ENCODE measurements at places on chromosomes 4 and X.

GRCh38 chr4:85861064-85861765 is 386.3 kb downstream of the ARHGAP24 start:
- no peak for DNase-seq

GRCh38 chr4:94348666-94349065 is 6.0 kb upstream of the HPGDS start:
- peak; percentile 50 for DNase-seq

DNA sequence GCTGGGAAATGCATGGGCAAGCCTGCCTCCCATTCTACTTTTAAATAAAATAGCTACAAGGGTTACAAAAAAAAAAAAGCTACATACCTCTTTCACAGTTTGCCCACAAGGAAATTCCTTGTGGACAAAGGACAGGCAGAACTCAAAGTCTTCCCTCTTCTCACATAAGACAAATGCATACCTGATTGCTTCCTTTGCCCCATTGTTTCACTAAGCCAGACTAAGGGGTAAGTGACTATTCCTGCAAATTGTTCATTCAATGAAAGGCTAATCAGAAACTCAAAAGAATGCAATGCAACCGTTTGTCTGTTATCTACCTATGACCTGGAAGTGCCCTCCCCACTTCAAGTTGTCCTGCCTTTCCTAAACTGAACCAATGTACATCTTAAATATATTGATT is 780.6 kb downstream of the FAM133A start:
- DNase-seq, result no peak

- DNase-seq, result no peak
Observed at GRCh38 chr4:104596189-104596588, 101.5 kb upstream of the CXXC4 start.

DNA sequence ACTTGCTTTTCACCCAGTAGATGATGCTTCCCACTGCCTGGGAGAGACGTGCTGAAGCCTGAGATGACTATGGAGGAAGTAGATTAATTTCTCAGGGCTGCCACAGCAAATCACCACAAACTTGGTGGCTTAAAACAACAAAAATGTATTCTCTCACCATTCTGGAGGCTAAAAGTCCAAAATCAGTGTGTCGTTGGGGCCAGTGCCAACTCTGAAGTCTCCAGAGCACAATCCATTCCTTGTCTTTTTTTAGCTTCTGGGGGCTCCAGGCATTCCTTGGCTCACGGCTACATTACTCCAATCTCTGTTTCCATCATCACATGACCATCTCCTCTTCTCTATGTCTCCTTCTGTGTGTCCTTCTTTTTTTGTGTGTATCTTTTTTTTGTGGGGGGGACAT is 105.8 kb upstream of the C1QTNF7 start:
- no peak for DNase-seq

- DNase-seq, result no peak
Observed at GRCh38 chr4:137610960-137611359, 78.7 kb upstream of the PCDH18 start.

GRCh38 chrX:46957297-46957696 is 45.1 kb downstream of the JADE3 start:
- DNase-seq, result no peak

DNA sequence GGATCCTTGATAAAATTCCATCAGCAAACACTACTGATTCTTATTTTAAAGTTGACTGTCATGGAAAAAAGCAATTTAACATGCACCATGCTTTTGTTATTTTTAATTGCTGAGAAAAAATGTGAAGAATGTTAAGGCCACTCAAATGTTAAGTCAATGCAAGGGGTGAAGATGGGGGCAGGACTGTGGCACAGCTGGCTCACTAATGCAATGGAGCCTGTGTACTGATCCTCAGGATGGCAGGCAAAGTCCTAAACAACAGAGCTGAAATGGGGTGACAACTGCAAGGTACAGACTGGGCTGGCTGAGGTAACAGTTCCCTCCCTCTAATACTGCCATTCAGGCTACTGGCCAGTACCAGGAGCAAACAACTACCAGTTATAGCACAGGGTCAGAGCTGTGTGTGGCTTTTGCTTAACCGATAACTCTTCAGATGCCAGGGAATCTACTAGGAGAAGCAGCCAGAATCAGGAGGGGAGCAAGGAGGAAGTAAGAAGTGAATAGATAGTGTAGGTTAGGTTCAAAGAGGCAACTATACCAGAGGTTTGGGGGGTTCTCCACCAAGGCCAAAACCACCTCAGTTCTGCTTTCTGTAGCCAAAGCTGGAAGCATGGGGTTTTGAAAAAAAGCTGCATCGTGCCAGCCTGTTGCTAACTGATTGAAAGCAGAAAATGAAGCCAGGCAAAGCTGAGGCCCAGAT is 372.6 kb downstream of the OPHN1 start:
- no peak for DNase-seq

DNA sequence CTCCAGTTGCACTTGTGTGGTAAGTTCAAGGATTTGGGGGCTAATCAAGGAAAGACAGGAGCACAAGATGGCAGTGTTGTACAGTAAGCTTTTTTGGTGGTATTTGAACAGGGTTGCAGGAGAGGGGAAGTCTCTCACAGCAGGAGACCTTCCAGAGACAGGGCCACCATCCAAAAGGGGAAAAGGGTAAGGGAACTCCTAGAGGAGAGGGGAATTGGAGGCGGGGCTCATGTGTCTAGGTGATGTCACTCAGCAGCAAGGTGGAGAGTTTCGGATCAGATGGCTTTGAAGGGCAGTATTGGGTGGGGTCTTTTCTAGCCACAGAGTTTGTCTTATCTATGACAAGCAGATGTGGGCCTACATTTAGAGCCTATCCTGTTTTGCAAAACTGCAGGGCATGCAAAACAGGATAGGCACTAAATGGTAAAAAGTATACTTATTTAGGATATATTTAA is 13.4 kb upstream of the RNF175 start:
- no peak for DNase-seq

GRCh38 chrX:39710776-39711175 is 387.0 kb downstream of the BCOR start:
- no peak for DNase-seq

- DNase-seq, result no peak
Observed at GRCh38 chrX:88988796-88989195, 241.8 kb downstream of the CPXCR1 start.

- no peak for DNase-seq
Observed at GRCh38 chr4:184388106-184388505, 86.2 kb downstream of the IRF2 start.

DNA sequence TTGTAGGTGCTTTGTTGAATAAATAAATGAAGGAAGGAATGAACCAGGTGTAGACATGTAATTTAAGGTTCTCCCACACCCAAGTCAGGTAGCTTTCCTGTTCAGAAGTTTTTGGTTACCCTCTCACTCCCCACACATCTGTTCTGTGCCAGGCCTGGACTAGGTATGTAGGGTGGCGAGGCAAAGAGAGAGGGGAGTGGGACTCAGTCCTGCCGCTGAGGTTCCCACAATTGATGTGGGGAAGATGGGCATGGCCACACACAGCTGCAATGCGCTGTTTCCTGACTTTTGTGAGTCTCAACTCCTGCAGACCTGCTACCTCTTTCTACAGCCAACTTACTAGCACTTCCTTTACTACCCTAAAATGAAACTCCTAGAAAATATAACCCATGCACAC is 88.9 kb downstream of the RTL5 start:
- DNase-seq, result no peak

GRCh38 chr4:128512767-128513322 is 225.2 kb upstream of the PGRMC2 start:
- DNase-seq, result no peak

- DNase-seq, result peak; percentile 0
Observed at GRCh38 chrX:81259714-81260395, 58.0 kb downstream of the SH3BGRL start.

DNA sequence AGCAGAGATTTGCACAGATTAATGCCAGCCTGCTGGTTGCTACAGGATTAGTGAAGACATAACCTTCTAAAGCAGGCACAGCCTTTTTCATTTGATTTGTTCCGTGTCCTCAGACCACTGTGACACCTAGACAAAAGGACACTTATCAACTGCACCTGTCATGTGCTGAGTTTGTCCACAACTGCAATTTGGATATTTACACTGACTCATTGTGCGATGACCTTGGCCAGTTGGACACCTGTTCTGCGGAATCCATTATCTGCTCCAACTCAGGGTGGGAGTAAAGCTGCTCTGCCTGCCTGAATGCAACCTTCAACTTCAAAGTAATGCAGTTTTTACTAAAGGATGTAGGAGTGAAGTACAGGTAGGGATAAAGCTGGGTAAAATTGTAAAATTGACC is 4.1 kb upstream of the NR0B1 start:
- DNase-seq, result no peak

GRCh38 chr4:26272654-26273615 is 47.9 kb upstream of the RBPJ start:
- no peak for DNase-seq

GRCh38 chr4:74999714-75000309 is 66.9 kb downstream of the PARM1 start:
- DNase-seq, result no peak

GRCh38 chr4:6180841-6181631 is 19.3 kb downstream of the JAKMIP1 start:
- DNase-seq, result peak; percentile 97

GRCh38 chr4:100489305-100489704 is 28.5 kb downstream of the EMCN start:
- DNase-seq, result no peak

DNA sequence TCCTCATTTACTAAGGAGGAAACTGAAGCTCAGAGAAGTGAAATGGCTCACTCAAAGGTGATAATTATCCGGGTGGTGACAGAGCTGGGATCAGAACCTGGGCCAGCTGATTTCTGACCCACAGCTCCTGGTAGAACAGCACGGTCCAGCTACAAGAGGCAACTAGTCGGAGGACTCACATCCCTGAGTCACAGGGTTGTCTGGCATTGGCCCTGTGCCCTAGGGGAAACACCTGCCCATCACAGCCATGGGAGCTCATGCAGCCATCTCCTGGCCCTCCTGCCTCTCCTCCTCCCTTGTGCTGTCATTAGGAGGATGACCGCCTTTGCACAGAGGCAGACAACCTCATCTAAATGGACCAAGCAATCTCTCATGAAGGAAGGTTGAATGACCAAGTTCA is 115.2 kb upstream of the TSPAN5 start:
- no peak for DNase-seq
